SW480 (cell line): ENCODE measurements at places on chromosomes 1 and 21.

GRCh38 chr1:183293876-183294275 lies 107.8 kb downstream of the LAMC2 start:
- no peak for DNase-seq

DNA sequence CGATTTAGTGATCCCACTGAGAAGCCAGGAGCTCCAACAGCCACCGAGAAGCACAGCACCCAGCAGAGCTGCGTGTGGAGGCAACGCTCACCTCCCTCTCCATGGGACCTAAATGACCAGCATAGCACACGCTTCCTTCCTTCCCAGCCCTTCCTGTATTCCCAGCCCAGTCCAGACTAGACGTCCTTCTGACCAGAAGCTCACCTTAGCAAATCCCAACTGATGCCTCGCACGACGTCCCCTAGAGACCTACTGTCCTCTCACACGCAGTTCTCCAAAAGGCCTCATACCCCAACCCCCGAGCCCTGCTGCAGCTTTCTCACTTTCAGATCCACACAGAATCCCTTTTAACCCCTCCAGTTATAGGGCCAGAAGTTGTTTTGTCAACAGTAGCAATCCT lies 132.4 kb downstream of the SLC45A1 start:
- DNase-seq: no peak

- no peak for DNase-seq
Measured at GRCh38 chr1:27981145-27981544, 21.4 kb downstream of the XKR8 start.

DNA sequence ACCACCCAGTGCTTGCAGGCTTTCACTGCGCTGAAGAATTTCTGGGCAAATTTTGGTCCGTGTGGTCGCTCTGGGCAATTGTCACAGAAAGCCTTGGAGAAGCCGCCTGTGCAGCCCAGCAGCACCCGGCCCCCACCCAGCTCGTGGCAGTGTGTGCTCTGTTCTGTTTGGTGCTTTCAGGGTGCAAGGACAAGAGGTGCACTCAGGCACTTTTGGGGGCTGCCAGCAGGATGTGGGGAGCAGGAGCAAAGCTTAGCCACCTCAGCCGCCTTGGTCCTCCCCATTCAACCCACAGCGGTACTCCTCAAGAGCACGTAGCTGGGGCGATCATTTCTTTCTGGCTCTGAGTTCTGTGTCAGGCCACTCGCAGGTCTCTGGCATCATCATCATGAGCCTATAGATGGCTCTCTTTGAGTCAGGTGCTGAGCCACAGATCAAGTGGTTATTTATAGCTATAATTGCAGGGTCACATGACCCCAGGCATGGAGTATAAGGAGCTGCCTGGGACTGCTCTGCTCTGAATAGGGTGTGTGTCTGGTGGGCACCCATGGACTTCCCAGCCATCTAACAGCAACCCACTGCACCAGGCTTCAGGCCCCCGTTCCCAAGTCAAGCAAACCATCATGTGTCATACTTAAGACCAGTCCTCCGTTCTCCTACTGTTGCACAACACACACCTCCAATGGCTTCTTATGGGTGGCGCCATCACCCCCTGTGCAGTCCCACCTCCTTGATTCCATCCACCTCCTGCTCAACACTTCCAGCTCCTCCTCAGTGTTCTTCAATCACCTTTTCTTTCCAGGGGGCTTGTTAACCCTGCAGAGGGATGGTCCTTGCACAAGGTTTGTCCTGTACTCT lies 18.1 kb upstream of the TENT5C start:
- no peak for DNase-seq

GRCh38 chr21:14737284-14737691 lies 191.2 kb upstream of the SAMSN1 start:
- DNase-seq: no peak

- DNase-seq: no peak
Measured at GRCh38 chr1:173210283-173210682, 3.2 kb upstream of the TNFSF4 start.

GRCh38 chr1:67897270-67897949 lies 64.1 kb upstream of the GNG12 start:
- no peak for DNase-seq

- DNase-seq: no peak
Measured at GRCh38 chr1:205170532-205171269, 40.8 kb downstream of the DSTYK start.

- no peak for DNase-seq
Measured at GRCh38 chr1:68129536-68130250, 79.3 kb upstream of the DIRAS3 start.

- peak; percentile 99 for DNase-seq
Measured at GRCh38 chr1:244652623-244653438, at the start of gene DESI2. Gene DESI2, plus strand, starts transcription at chr1:244653126. Its CDS starts 188 bp downstream, at chr1:244653314.

DNA sequence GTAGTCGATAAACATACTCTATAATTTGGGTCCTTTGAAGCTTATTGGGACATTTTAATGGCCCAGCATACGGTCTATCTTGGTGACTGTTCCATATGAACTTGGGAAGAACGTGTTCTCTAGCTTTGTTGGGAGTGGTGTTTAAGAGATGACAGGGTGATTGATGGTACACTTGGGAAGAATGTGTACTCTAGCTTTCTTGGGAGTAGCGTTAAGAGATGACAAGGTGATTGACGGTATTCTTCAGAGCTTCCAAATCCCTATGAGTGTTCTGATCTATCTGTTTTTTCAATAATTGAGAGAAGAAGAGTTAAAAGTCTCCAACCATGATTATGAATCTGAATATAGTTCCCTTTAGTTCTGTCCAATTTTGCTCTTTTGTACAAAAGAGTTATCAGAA lies 9.4 kb downstream of the NPHP4 start:
- no peak for DNase-seq

GRCh38 chr1:30416221-30416820 lies 307.1 kb downstream of the MATN1 start:
- DNase-seq: no peak

- no peak for DNase-seq
Measured at GRCh38 chr1:44606701-44607281, 67.5 kb downstream of the TMEM53 start.

- no peak for DNase-seq
Measured at GRCh38 chr21:38993561-38993960, 187.8 kb downstream of the ETS2 start.

DNA sequence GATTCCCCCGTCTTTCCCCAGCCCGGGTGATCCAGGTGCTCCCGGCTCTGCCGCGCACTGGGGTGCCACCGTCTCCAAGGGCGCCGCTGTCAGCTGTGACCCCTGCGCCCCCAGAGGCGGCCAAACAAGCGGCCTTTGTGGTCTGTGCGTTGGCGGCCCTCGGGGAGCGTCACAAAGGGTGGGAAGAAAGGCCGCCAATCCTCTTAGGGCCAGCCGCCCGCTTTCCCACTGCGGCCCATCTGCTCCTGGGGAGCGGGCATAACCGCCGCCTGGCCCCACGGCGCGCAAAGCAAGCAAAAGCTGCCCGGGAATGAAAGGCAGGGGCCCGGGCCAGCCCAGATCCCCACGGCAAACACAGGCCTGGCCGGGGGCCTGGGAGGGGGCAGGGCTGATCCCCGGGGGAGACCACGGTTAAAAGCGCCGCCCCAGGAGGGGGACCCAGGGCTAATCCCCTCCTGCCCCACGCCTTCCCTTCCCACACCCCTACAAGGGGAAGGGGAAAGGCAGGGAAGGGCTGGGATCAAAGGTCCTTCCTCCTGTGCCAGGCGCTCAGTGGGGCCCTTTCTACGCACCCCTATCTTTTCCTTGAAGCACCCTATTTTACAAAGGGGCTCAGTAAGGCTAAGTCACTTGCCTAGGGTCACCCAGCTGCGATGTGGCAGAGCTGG lies 24.0 kb downstream of the C1QB start:
- DNase-seq: peak; percentile 36

GRCh38 chr1:46747683-46748288 lies 28.9 kb upstream of the EFCAB14 start:
- peak; percentile 58 for DNase-seq

GRCh38 chr1:25811384-25812082 lies 8.2 kb upstream of the MTFR1L start:
- no peak for DNase-seq

DNA sequence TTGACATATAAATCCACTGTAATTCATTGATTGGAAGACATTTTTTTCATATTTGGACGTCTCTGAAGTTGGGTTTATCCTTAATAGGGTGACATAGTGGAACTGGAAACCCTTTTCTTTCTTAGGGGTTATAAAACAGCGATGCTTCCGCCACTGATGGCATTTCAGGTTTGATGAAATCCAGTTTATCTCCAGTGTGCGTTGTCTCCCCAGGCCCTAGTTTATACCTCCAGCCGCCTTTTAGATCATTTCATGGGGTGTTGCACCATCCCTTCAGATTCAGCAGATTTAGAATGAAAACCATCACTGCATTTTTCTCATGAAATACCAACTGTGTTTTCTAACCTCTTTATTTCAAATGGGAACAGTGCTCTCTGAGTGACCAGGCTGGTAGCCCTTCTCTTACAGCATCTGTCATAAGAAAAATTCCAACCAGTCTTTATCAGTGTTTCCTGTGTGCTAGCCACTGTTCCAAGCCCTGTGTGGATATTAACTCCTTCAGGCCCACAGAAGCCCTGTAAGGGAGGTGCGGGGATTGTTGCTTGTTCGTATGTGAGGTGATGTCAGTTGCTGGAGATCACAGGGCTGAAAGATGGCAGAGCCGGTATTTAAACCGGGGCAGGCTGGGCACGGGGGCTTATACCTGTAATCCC lies 19.0 kb downstream of the H6PD start:
- no peak for DNase-seq

DNA sequence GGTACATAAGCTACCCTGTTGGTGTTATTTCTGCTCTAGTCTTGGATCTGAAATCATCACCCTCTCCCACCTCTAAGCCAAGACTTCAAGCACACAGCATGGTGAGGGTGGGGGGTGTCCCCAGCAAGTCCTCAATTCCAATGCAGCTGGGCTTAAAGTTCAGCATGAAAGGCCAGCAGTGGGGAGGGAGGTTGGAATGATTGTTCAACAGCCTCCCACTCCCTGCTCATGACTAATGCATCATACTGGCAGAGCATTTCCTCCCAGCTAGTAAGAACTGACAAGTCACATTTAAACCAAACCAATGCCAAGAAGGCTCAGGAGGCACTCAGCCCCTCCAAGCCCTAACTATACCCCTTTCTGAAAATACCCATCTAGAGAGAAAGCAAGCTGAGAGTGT lies 50.1 kb downstream of the TIAM1 start:
- peak; percentile 67 for DNase-seq

DNA sequence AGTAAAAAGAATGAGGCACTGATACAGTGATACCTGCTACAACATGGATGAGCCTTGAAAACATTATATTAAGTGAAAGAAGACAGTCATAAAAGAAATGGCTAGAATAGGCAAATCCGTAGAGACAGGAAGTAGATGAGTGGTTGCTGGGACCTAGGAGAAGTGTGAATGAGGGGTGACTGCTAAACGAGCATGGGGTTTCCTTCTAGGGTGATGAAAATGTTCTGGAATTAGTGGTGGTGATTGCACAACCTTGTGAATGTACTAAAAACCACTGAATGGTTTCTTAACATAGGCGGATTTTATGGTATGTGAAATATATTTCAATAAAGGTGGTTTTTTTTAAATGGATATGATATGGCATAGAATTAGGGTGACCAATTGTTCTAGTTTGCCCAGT lies 12.6 kb upstream of the SERINC2 start:
- no peak for DNase-seq

DNA sequence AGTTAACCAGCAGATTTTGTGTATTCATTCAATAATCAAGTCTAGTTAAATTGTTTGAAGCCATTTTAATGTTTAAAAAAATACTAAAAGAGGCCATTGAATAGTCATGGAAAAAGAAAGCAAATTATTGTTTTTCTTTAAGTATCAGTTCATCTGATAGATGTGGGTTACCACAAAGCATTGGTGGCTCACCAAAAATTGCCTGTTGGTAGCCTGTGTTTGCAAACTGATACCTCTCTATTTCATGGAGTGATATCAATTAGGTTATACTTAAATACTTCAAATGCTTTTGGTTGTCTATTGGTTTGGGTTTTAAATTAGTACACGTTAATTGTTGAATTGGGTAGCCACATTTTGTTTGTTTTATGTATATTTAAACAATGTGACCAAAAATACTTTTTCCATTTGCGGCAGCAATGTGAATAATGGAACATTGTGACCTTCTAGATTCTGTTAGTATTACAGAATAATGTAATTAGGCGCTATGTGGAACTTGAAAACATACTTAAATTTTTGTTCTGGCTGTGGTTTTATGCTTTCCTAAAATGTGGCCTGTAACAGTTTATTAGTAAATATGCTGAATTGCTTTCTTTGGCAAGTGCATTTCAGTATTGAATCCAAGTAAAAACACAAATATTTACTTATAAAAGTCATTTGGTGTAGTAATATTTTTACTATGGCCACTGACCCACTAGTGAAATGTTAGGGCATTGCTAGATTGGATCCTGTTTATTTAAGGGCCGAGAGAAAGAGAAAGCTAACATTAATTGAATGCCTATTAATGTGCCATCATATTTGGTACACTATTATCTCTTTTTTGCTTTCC lies 37.1 kb upstream of the NBL1 start:
- peak; percentile 18 for DNase-seq

GRCh38 chr1:218361298-218362065 lies 16.3 kb downstream of the TGFB2 start:
- DNase-seq: peak; percentile 42

GRCh38 chr1:106517224-106517623 lies 539.2 kb upstream of the PRMT6 start:
- DNase-seq: no peak

- DNase-seq: no peak
Measured at GRCh38 chr1:226482975-226483700, 65.4 kb upstream of the STUM start.

DNA sequence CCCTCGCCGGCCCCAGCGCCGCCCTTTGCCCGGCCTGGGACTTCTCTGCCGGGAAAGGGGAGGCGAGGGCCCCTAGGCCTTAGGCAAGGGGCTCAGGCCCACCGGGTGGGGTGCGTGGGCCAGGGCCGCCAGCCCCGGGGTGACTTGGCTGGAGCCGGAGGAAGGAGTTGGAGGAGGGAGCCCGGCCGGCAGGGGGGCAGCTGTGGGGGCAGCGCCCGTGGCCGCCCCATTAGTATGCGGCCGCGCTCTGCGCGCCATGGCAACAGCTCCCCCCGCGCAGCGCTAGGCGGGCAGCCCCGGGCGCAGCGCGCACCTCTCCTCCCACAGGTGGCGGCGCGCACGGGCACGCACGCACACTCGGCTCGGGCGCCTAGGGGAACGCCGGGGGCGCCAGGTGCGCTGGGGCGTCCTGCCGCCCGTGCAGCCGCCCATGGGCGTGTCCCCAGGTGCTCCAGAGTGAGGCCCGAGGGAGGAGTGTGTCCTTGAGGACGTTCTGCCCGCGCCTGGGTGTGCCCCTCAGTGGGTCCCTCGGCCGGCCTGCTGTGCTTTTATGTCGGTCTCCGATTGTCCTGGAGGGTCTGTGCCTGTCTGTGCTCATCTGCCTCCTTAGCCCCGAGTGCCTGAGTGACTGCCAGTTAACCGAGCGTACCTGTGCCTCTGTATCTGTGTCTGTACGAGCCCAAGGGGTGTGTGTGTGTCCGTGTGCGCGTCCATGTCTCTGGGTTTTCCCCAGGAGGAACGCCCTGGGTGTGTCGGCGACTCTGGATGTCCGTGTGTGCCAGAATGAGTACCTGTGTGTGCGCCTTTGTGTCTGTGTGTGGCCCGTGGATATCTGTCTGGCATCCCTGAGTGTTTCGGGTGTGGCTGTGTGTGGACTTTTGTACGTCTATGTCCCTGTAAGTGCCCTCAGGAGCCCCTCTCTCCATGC lies 38.2 kb upstream of the WASF2 start:
- peak; percentile 88 for DNase-seq
